Small intestine (tissue), 16 donors: ENCODE measurements at places on chromosomes 11 and 22. TPM values are rescaled to one million over a fixed set of nuclear protein-coding genes. Genes with fewer than 3 reads are reported as not detected.

The CWF19L2 gene
- 5.2 TPM for polyA plus RNA-seq

DNA sequence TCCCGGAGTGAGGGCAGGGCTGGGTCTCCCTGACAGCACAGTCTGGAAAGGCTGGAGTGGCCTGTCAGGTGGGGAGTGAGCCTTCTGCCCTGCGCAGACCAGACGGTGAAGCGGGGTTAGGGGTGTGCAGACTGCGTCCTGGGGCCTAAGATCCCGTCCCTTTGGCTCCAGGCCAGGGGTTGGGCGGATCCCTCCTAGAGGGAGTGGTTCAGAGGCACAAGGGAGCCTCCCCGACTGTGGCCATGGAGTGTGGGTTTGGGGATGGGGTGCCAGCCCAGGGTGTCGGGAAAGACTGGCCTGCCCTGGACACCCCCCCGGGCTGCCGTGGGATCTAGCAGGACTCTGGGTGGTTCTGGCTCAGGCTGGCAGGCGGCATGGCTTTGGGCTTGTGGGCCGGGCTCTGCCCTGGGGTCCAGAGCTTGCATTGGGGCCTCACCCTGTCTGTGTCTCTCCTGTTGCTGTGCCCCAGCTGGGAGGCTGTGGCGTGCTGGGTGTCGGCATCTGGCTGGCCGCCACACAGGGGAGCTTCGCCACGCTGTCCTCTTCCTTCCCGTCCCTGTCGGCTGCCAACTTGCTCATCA lies 19.5 kb downstream of the TSPAN4 start:
- no peaks in the 10 kb centered on the region for H3K27me3 ChIP-seq
- DNase-seq: peak; percentile 37
- H3K36me3 ChIP-seq: no peaks in the 10 kb centered on the region
- H3K4me1 ChIP-seq: no peaks in the 10 kb centered on the region
- peak overlapping the region; percentile 18 for H3K4me3 ChIP-seq

DNA sequence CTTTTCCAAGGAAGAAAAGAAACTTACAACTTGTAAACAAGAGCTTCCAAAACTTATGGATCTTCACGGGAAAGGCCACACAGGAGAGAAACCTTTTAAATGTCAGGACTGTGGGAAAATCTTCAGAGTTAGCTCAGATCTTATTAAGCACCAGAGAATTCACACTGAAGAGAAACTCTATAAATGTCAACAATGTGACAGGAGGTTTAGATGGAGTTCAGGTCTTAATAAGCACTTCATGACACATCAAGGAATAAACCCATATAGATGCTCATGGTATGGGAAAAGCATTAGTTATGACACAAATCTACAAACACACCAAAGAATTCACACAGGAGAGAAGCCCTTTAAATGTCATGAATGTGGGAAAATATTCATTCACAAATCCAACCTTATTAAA lies 32.4 kb downstream of the GAB2 start:
- H3K27ac ChIP-seq: no peak overlapping the region
- no peak overlapping the region for H3K4me3 ChIP-seq
- peaks cover 6% of the 10 kb centered on the region for H3K36me3 ChIP-seq
- DNase-seq: no peak

GRCh38 chr11:34644669-34645406 lies 23.9 kb downstream of the EHF start:
- DNase-seq: no peak
- peaks cover 26% of the 10 kb centered on the region for H3K4me1 ChIP-seq
- no peaks in the 10 kb centered on the region for H3K27me3 ChIP-seq
- H3K27ac ChIP-seq: no peak overlapping the region
- no peak overlapping the region for H3K4me3 ChIP-seq
- peaks cover 6% of the 10 kb centered on the region for H3K36me3 ChIP-seq

DNA sequence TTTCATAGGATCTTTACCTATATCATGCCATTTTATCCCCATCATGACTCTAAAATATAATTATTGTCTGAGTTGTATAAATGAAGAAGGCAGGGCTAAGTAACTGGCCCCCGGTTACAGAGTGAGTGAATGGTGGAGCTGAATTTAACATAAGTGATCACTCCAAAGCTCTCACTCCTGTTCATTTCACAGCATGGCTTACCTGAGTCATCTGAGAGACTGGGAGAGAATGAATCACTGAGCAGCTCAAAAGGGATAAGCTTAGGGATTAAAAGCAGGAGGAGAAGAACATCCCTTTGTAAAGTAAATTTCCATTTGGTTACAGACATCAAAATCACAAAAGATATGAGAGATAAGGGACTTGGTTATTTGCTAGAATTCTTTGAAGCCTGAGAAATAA lies 294.0 kb upstream of the CTSC start:
- no peaks in the 10 kb centered on the region for H3K27me3 ChIP-seq
- no peak overlapping the region for H3K27ac ChIP-seq
- no peak overlapping the region for H3K4me3 ChIP-seq

The AMOTL1 gene
- polyA plus RNA-seq: 16.5 TPM

- DNase-seq: no peak
- no peak overlapping the region for H3K27ac ChIP-seq
- H3K27me3 ChIP-seq: no peaks in the 10 kb centered on the region
- H3K36me3 ChIP-seq: no peaks in the 10 kb centered on the region
- H3K4me1 ChIP-seq: no peaks in the 10 kb centered on the region
- no peak overlapping the region for H3K4me3 ChIP-seq
Observed at GRCh38 chr11:88555018-88555828, 217.7 kb upstream of the CTSC start.

DNA sequence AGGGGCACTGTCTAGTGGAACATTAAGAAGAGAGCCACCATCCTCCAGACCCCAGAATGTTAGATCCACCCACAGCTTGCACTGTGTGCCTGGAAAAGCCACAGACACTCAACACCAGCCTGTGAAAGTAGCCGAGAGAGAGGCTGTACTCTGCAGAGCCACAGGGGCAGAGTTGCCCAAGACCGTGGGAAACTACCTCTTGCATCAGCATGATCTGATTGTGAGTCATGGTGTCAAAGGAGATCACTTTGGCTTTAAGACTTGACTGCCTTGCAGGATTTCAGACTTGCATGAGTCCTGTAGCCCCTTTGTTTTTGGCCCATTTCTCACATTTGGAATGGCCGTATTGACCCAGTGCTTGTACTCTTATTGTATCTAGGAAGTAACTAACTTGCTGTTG lies 115.9 kb upstream of the CCDC179 start:
- H3K27ac ChIP-seq: no peak overlapping the region
- DNase-seq: peak; percentile 3
- H3K36me3 ChIP-seq: no peaks in the 10 kb centered on the region
- H3K4me3 ChIP-seq: no peak overlapping the region
- peaks cover 5% of the 10 kb centered on the region for H3K4me1 ChIP-seq

DNA sequence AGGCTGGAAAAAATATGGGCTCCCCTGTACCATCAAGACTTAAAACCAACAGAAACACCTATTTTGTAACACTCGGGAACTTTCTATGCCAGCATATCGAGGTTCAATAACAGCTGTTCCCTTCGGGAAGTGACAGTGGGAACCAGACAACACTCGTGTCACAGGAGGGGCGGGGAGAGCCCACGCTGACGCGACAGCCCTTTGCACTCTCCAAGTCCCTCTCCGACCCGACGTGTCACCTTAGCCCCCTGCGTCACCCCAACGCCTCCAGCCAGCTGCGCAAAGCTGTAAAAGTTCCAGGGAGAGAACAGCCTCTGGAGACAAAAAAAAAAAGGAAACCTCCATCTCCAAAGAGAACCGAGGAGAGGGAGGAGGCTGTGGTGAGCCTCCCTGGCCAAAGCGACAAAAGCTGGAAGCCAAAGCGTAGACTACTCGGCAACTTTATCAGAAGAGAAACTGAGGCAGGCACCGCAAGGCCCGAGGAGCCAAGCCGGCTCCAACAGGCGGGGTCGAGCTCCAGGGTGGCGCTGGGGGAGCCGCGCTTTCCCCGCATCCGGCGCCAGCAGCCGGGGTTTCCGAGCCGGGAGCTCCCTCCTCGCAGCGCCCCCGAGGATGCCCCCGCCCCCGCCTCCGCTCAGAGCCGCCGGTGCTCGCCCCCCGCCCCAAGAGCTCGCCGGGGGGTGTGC lies 751 bp downstream of the ARFGAP3 start:
- DNase-seq: peak; percentile 64
- H3K27me3 ChIP-seq: no peaks in the 10 kb centered on the region
- no peaks in the 10 kb centered on the region for H3K36me3 ChIP-seq
- peak overlapping the region; percentile 97 for H3K4me3 ChIP-seq
- H3K4me1 ChIP-seq: peaks cover 4% of the 10 kb centered on the region
- peak overlapping the region; percentile 90 for H3K27ac ChIP-seq

DNA sequence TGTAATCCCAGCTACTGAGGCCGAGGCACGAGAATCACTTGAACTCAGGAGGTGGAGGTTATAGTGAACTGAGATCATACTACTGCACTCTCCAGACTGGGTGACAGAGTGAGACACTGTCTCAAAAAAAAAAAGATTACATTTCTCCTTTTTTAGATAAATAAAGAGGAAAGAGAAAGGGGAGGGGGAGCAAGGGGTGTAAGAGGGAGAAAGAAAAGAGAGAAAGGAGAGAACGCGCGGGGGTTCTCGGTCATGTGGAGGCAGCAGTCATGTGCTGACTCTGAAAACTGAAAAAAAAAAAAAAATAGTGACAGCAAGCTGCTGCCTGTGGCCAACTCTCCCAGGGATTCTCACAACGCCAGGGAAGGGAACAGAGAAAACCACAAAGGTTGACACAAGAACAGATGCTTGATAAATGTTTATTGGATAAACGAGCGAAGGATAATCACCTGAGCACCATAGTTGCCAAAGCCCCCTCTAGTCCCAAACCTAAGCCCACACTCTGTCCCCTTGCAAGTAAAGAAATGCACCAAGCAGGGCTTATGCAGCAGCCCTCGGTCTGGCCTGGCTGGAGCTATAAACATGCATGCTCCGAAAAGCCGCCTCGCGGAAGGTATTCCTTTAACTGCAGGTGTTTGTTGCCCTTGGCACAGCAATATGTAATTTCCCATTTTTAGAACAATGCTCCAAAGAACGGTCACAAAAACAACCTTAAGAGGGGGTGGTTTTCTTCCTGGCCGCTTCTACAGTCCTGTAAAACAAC lies 14.5 kb downstream of the SCGB1A1 start:
- H3K27ac ChIP-seq: no peak overlapping the region
- no peak overlapping the region for H3K4me3 ChIP-seq
- H3K36me3 ChIP-seq: no peaks in the 10 kb centered on the region
- no peak for DNase-seq
- H3K4me1 ChIP-seq: peaks cover 4% of the 10 kb centered on the region

GRCh38 chr11:104333977-104334376 lies 170.0 kb upstream of the PDGFD start:
- peak; percentile 11 for DNase-seq
- H3K4me1 ChIP-seq: no peaks in the 10 kb centered on the region
- no peaks in the 10 kb centered on the region for H3K27me3 ChIP-seq
- H3K27ac ChIP-seq: no peak overlapping the region

The KMT2A gene
- 11.4 TPM for polyA plus RNA-seq

The RIMBP3C gene
- polyA plus RNA-seq: 0.04 TPM

GRCh38 chr11:70569618-70569890 lies 171.2 kb downstream of the CTTN start:
- H3K36me3 ChIP-seq: no peaks in the 10 kb centered on the region
- H3K4me3 ChIP-seq: no peak overlapping the region
- DNase-seq: no peak
- no peak overlapping the region for H3K27ac ChIP-seq
- no peaks in the 10 kb centered on the region for H3K4me1 ChIP-seq
- no peaks in the 10 kb centered on the region for H3K27me3 ChIP-seq

DNA sequence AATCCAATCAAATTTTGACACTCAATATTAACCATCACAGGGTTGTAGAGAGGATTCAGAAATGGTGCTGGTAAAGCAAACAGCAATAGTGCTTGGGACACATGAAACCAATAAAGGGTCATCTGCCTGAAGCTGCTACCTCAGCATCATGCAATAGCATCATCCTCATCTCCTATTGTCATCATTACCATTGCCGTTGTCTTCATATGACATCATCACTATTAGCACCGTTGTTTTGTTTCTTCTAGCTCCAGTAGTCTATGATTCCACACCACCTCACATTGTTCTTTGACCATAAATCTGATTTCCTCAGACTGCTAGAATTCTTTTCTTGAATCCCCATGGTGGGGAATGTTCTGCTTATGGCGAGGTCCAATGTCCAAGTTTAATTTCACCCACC lies 52.8 kb upstream of the GRK3 start:
- no peak for DNase-seq
- no peak overlapping the region for H3K4me3 ChIP-seq
- no peaks in the 10 kb centered on the region for H3K36me3 ChIP-seq
- H3K27ac ChIP-seq: no peak overlapping the region
- no peaks in the 10 kb centered on the region for H3K4me1 ChIP-seq
- no peaks in the 10 kb centered on the region for H3K27me3 ChIP-seq

The ESAM gene
- polyA plus RNA-seq: 1.4 TPM

The OR51B5 gene
- not detected for polyA plus RNA-seq

- no peaks in the 10 kb centered on the region for H3K27me3 ChIP-seq
- no peaks in the 10 kb centered on the region for H3K36me3 ChIP-seq
- no peak overlapping the region for H3K27ac ChIP-seq
- no peak for DNase-seq
- H3K4me1 ChIP-seq: peaks cover 3% of the 10 kb centered on the region
Observed at GRCh38 chr11:123480290-123480815, 50.3 kb downstream of the GRAMD1B start.

- DNase-seq: no peak
- peaks cover 7% of the 10 kb centered on the region for H3K27me3 ChIP-seq
- H3K4me1 ChIP-seq: no peaks in the 10 kb centered on the region
- no peak overlapping the region for H3K27ac ChIP-seq
Observed at GRCh38 chr11:7254731-7255291, 3.1 kb downstream of the SYT9 start.

- H3K27me3 ChIP-seq: no peaks in the 10 kb centered on the region
- no peak for DNase-seq
- no peak overlapping the region for H3K27ac ChIP-seq
Observed at GRCh38 chr11:49505231-49505630, 296.8 kb upstream of the FOLH1 start.

DNA sequence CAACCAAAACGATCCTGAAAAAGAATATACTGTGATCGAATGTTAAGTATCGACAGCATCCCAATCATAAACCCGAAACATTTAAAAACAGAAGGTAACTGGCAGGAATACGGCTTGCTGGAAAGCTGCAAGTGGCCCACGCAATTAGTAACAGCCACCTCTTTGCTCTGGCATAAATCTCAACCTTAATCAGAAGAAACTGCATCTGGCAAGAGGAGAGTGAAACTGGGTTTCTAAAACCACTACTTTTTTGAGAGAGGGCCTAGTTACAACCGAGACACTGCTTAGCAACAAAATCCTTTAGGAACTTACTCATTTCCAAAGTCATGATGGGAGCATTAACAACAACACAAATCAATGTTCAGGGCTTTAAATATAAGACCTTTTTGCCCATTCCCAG lies 7.9 kb downstream of the NCAPD3 start:
- no peak for DNase-seq
- no peak overlapping the region for H3K27ac ChIP-seq
- H3K4me1 ChIP-seq: no peaks in the 10 kb centered on the region
- H3K36me3 ChIP-seq: no peaks in the 10 kb centered on the region
- H3K27me3 ChIP-seq: no peaks in the 10 kb centered on the region
- H3K4me3 ChIP-seq: no peak overlapping the region

The DEFB108B gene
- polyA plus RNA-seq: not detected
